ENCODE measurements at places on chromosomes 6 and 20.
A peak's percentile ranks its signal among the peaks of the same experiment; 100 is the strongest.

DNA sequence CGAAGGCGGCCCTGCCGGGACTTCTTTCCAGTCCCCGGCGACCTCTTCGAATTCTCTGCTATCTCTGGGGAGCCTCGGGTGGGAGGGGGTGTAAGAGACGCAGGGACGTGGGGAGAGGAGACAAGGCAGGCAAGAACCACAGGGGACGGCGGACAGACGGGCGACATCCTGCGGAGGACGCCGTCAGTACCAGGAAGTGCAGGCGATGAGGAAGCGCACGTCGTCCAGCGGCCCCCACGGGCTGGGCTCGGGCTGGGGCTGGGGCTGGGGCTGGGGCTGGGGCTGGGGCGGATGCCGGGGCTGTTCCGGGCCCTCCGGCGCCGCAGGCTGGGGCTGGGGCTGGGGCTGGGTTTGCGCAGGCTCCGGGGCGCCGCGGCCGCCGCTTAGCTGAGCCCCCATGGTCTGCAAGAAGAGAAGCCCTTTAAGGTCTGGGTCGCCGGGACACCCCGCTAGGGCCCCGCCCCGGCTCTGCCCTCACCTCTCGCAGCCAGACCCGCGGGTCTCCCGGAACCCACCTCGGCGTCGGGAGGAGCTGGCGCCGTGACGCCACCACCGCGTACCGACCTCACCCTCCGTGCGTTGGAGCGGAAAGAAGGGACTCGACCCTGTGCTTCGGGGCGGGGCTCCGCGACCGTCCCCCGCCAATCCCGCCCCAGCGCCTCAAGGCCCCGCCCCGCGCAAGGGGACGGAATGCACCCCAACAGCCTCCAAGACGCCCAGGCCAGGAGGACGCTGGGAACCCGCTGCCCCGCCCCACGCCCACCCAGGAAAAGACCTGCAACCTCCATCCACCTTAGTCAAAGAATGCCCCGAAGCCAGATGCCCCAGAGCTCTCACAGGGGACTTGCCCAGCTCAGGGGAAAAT, at the start of gene MMP24OS:
TSS of gene MMP24OS (minus strand) at position 592 of the 865 bp plus-strand sequence. CDS start at position 399, 193 bp downstream.
- peak; percentile 81 for DNase-seq

DNA sequence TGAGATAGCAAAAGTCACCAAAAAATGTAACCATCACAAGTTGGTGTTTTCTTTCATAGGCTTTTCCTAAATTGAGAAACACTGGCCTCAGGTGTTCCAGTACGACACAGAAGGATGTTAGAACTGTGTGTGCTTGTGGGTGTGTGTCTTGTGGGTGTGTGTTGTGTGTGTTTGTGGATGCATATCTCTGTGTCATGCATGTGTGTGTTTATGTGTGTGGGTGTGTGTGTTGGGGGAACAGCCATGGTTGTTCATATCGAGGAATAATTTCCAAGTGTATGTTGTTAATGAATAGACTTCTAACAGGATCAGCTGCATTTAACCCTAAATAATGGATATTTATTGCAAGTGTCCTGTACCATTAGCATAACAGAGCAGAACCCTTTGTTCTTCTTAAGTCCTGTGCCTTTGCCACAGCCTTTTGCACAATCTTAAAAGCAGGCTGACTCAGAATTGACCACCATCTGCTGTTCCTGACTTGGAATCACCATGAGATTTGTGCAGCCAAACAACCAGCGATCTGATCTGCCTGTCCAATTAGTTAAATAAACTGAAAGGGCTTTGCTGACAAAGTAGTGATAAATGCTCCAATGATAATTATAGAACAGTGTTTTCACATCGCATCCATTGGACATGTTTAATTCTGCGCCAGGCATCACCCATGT, 7.6 kb downstream of the CD93 start:
- no peak for DNase-seq

GRCh38 chr6:80605165-80605989, 498.9 kb downstream of the BCKDHB start:
- DNase-seq, result no peak

DNA sequence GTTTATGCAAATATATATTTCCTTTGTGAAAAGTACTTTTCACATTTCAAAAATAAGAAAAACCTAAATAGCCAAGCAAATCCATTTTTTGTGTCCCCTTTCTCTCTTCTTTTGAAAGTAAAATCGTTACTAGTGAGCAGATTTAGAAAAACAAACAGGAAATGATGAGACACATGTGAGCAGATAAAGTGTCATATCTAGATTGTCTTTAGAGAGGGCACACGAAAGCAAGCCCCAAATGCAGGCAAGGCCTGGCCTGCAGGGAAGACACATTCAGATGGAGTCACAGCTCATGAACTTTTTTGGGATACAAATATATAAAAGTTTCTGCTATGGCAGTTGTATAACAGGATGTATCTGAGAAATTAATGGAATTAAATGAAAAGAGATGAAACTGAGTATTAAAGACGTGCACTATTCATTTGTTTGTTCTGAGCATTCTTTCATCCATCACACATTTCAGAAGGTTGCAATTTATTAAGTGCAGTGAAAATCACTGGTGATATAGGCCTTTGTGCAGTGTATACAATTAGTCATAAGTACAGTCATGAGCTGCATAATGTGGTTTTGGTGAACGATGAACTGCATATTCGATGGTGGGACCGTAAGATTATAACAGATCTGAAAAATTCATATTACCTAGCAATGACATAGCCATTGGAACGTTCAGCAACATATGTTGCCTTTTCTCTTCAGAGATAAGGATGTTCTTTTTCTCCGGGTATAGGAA, 101.4 kb downstream of the PACRG start:
- DNase-seq, result no peak

GRCh38 chr20:397432-398237, 10.5 kb upstream of the RBCK1 start:
- no peak for DNase-seq

DNA sequence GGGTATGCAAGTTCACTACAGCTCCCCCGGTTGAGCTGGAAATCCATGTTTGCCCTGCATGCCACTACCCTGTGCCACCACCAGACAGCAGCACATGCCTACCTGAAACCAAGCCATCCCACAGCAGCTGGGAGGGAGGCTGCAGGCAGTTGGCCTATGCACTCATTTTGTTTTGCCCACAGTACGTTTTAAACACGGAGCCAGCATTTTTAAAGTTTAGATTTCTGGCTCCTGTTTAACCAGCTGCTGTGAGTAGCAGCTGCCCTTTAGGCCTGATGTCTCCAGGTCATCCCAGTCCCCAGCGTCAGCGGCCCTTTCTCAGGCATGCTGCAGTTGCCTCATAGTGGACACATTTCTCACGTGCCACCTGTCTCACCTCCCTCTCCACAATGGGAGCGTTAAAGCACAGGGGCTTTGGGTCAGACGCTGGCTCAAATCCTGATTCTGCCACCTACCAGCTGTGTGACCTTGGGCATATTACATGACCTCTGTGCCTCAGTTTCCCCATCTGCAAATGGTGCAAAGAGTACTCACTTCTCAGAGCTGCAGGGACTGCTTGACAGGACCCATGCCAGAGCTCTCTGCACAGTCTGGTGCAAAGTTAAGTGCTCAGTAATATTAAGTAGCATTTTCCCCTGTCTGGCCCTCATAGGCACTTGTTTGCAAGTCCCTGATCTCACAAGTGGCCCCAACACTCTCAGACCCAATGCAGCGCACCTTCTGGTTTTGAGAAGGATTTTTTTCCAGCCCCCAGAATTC, 8.2 kb upstream of the UBE2V1 start:
- peak; percentile 38 for DNase-seq

DNA sequence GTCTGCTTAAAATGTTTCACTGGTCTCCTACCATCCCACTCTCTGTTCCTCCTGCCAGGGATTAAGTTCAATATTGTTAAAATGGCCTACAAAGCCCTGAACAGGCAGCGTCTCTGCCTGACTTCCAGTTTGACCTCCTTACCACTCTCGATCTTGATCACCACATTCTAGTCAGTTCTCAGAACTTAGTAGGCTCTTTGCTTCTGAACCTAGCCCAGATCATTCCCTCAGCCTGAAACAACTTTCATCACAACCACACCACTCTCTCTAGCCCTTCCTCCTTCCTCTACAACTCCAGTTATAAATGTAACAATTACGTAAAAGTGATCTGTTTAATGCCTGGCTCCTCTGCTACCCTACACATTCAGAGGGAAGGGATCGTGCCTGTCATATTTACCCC, 53.3 kb downstream of the ATG5 start:
- DNase-seq, result no peak

GRCh38 chr6:41075651-41076626, 3.2 kb downstream of the NFYA start:
- DNase-seq, result no peak

DNA sequence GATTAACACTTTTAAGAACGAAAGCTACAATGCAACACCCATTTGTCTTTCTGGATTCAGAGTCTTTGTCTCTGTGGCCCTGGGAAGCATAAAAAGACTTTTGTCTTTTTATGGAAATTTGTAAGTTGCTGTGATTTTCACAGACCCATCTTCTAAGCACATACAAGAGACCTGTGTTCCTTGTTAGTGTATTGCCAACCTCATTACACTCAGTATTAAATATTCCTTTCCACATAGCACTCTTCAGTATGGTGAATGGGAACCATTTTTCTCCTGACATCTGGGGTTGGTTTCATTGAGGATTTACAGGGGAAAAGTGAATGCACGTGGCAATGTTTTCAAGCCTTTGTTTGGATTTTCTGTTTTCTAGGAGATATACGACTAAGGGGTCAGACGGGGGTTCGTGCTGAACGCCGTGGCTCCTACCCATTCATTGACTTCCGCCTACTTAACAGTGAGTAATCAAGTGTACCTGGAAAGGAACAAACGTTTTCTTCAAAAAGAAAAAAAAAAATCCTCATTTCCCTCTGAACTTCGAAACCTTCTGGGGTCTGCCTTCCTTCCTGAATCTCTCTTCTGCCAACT, 141.7 kb downstream of the MTFR2 start:
- no peak for DNase-seq

DNA sequence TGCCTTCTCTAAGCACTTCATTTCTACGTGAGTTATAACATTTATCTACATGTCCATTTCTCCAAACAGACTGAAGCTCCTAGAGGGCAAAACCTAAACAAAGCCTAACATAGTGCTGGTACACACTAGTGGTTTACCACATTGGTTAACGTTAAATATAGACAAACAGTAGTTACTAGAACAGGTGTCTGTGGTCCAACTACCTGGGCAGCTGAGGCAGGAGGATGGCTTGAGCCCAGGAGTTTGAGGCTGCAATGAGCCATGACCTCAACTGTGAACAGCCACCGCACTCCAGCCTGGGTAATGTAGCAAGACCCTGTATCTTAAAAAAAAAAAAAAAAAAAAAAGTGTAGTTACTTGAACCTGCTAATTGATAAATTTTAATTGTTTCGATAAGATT, 26.5 kb downstream of the PTPRK start:
- no peak for DNase-seq

GRCh38 chr6:31795616-31796298, at the start of gene VARS1:
VARS1 (minus strand) TSS chr6:31795752; CDS start chr6:31795217, 535 bp downstream.
- peak; percentile 77 for DNase-seq

DNA sequence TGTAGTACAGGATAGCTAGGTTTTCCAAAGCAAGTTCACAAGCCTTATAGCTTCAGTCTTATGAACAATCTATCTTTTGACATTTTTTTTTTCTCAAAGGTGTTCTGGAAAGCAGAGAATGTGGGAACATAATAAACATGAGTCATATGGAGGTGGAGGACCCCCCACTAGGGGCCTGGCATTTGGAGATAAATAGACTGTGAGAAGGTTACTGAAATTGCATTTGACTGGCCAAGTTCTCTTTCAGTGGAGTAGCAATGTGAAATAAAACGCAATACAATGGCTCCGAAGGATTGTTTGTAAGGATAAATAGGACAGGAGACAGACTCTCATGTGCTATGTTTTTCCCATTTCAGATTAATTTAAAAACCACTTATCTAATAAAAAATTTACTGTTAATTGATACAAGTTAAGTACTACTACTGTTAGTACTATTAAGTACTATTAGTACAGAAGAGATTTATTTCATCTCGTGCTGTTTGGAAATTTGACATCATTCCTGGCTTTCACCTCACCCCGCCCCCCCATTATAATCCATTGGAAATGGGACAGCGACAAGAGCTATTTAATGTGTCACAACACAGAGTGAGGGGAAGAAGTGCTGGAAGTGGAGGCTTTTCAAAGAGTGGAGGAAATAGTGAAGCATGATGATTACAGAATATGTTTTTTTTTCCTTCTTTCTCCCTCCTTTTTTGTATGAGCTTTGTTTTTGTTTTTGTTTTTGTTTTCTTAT, 122.6 kb upstream of the ID4 start:
- no peak for DNase-seq

GRCh38 chr6:168371981-168372711, 52.6 kb upstream of the DACT2 start:
- DNase-seq, result no peak

- no peak for DNase-seq
These were observed 103.1 kb downstream of the BMP2 start for GRCh38 chr20:6870559-6870958.

DNA sequence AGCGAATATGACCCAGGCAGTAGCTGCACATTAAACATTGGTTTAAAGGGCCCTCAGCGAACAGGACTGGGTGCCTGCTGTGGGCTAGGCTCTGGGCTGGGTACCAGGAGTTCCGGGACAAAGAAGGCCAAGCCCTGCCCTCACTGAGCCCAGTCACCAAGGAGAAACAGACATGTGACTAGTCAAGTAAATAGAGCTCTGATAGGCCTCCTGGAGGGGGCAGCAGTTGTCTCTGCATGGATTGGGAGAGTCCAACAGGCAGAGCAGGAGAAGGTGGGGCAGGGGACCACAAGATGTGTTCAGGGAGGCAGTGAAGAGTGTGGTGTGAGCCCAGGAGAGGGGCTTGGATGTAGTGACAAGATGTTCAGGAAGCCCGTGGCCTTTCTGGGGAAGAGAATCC, 3.1 kb downstream of the HM13 start:
- DNase-seq, result no peak

- no peak for DNase-seq
These were observed 106.5 kb upstream of the NT5E start for GRCh38 chr6:85343428-85343827.

- DNase-seq, result no peak
These were observed 22.8 kb upstream of the NXT1 start for GRCh38 chr20:23327617-23328333.

DNA sequence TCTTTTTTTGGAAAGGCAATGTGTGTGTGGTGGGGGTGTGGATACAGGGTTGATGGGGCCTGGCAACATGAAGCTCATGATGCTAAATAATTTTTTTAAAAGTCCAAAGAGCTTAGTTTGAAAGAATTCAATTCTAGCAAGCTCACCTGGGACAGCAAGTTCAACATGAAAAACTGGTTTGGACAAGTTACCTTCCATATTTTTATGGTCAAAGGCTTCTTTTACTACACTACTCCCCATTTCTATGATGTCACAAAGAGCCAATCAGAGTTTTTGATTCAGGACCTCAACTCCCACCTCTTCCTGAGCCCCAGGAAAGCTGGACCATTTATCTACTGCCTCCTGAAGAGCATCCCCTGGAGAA, 66.1 kb upstream of the CTNNBL1 start:
- DNase-seq, result no peak

DNA sequence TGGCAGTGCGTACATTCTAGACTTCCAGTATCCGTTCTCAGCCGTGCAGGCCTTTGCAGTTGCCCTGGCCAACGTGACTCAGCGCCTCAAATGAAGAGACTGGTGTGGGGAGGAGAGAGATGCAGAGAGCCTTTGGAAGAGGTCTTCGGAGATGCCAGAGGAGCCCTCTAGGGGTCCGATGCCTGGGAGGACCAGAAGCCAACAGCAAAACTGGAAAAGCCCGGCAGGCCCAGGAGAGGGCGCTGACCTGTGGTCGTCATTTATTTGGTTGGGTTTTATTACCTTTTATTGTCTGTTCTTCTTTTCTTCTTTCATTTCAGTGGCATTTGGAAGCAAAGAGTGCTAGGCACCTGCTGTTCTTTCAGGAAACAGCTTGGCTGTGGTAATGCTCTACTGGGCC, 53.3 kb upstream of the TMEM181 start:
- DNase-seq, result no peak
